ENCODE measurements at places on chromosomes 6 and 20.

DNA sequence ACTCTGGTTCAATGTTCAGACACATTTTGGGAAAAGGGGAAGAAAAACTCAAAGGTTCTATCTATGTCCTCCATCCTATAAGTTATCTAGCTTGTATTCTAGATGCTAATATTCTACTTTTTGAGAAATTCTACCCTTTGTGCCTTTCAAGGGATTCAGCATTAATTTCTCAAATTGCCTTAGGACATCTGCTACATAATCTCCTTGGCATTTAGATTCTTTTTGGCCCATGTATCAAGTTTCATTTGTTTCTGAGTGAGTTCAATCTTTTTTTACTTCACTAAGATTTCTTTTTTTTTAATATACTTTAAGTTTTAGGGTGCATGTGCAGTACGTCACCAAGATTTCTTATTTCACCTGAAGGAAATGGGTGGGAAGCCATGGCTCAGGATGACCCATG is 232.7 kb upstream of the TENT5A start:
- DNase-seq = no peak

DNA sequence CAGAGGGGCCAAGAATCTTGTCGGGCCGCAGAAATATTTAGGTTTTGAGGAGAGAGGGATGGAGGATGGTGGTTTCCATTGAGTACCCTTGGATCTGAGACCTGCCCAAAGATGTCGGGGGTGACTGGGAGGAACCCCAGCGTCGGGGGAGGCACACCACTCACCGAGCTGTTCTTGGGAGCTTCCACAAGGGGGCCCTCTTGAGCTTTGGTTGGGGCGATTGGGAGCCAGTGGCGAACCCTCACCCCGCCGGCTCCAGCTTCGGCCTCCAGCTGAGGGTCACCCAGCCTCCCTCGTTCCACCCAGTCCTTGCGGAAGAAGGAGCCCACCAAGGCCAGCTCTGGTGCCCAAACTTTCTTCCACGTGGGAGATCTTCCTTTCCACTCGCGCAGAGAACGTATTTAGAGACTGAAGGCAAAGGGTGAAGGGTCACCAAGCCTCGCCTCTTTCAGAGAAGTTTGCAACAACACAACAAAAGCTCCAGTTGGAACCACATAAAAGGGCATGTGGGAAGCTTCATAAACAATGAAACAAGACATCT is 33.6 kb downstream of the APCDD1L start:
- DNase-seq = peak; percentile 6

GRCh38 chr6:31285486-31285885 is 13.6 kb upstream of the HLA-C start:
- no peak for DNase-seq

GRCh38 chr20:47049771-47050170 is 155.1 kb downstream of the EYA2 start:
- no peak for DNase-seq

DNA sequence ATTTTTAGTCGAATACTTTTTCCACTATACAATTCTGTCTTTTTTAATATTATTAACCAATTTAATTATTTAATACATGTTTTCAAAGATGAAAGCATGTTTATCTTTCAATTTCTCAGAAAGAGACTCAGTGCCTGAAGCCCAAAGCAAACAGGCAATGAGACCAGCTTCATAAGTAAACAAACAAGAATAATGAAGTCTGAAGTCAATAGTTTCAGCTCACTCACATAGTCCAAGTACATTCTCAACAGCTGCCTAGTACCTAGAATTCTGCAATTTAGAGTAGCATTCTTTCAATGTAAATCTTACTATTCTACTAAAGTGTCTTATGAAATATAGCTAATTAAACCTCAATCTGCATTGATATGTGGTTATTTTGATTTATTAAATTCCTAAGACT is 626.5 kb upstream of the NRSN1 start:
- no peak for DNase-seq

DNA sequence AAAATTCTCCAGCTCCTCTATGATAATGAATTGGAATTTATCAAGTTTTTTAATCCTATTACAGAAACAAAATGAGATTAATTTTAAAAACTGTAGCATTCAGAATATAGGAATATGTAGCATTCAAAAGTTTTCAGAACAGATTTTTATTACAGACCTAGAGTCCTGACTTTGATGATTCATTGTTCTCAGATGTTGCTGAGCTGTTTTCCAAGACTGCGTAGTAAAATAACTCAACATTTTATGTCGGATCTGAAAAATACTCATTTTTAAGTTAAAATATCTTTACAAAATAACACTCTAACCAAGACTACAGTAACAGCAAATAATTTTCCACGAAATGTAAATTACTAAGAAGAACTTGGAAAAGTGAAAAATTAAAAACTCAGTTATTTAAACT is 67.1 kb downstream of the SYCP2 start:
- no peak for DNase-seq

GRCh38 chr6:27541212-27541932 is 68.5 kb upstream of the ZNF184 start:
- DNase-seq = peak; percentile 69

DNA sequence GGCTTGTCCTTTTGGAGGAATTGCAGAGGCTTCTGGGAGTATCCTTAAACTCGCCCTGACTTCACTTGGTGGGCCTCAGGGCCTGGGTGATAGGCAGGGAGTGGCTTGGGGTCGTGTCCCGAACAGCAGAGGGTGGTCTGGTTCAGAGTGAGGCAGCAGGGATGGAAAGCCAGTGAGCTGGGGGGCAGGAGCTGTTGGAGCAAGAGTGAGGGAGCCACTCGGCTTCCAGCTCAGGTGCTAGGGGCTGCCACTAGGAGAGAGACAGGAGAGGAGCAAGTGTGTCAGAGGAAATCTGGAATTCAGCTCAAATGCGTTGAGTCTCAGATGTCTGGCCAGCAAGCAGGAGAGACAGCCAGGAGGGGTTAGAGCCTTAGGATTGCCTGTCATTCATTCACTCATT is 85.8 kb downstream of the DLGAP4 start:
- no peak for DNase-seq

DNA sequence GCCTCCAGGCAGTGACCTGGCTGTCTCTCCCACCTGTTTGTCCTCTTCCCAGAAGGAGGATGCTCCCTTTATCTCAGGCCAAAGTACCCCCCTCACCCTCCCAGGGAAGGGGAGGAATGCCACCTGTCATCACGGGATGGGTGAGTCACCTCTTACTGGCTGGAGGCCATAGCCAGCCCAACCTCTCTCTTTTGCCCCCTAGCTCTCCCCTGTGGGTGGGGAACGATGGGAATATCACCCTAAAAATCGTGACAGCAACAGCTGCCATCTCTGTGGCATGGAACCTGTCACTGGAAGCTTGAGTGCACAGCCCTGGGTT is 137.5 kb upstream of the PTPN1 start:
- DNase-seq = no peak

- DNase-seq = no peak
These were observed 22.9 kb downstream of the TOX2 start for GRCh38 chr20:43937591-43937990.

GRCh38 chr6:24824142-24824938 is 25.6 kb upstream of the ARMH2 start:
- no peak for DNase-seq

DNA sequence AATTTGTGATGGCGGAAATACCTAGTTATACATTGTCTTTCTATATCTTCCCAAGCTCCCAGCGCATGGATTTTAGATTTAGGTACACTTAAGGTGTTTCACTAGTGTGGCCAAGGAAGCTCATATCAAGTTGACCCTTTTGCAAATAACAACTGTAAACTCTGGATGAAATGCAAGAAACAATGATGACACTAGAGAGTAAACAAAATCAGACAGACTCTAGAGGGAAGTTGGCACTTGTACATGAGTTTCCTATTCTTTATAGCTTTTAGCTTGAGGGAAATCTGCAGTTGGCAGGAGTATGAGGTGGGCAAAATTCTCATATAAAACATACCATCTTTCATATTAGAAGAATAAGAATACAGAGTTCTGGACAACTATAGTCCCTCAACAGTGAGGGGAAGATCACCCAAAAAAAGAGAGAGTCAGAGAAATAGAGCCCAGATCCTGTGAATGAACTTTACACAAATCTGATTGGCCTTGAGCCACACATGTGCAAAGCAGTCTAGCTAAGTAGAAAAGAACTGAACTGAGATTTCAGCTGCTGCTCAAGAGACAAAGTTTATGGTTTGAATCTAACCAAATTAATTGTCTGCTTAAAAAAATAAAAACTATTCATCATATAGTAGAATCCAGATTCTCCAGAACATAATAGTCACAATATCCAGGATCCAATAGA is 26.1 kb downstream of the TXLNB start:
- DNase-seq = no peak

- no peak for DNase-seq
These were observed 538.6 kb upstream of the JARID2 start for GRCh38 chr6:14707276-14707675.

GRCh38 chr6:3566812-3567211 is 110.0 kb upstream of the SLC22A23 start:
- DNase-seq = peak; percentile 80

GRCh38 chr6:63097222-63097621 is 114.0 kb upstream of the FKBP1C start:
- DNase-seq = no peak

GRCh38 chr6:11258260-11259237 is 26.1 kb upstream of the NEDD9 start:
- DNase-seq = no peak

GRCh38 chr6:5814116-5814515 is 192.6 kb downstream of the NRN1 start:
- no peak for DNase-seq

DNA sequence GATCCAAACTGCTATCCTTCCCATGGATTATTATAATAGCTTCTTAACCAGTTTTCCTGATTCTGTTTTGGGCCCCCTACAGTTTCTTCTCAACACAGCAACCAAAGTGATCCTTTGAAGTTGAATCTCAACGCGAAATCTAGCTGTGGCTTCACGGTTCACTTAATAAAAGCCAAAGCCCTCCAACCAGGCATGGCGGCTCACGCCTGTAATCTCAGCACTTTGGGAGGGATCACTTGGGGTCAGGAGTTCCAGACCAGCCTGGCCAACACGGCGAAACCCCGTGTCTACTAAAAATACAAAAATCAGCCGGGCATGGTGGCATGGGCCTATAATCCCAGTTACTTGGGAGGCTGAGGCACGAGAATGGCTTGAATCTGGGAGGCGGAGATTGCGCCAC is 3.3 kb downstream of the RMND1 start:
- DNase-seq = no peak

DNA sequence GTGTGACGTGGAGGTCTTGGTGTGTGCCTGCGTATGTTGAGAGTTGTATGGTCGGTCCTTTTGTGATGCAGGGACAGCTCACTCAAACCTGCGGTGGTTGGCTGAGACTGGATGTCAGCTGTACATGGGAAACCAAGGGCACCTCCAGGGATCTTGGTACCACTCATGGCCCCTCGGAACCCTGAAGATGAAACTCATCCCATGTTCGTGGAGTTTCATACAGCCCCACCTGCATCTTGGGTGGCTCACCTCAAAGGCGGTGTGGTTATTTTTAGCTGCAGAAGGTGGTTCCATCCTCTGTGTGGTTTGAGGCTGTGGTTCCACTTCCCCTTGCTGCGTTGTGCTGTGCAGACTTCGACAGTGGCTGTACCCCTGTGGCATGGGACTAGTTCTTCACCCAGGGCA is 52.6 kb upstream of the SLC22A1 start:
- no peak for DNase-seq

- DNase-seq = no peak
These were observed 5.3 kb downstream of the APMAP start for GRCh38 chr20:24987244-24987643.

- DNase-seq = no peak
These were observed 17.7 kb upstream of the THBS2 start for GRCh38 chr6:169271158-169271876.

DNA sequence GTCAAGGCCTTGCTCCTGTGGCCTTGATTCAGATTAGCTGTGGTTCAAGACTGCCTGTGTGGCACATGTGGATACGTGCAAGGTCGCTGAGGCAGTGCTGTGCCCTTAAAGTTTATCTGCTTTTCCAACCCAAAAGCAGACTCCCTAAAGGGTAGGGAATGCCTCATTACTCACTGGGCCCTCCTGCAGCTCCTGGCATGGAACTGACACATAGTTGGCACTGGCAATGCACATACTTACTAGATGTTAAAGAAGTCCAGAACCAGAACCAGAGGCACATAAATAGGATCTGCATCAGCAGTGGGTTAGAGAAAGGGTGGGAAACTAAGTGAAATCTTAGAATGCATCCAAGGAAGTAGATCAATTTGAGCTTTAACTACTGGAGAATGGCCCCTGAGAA is 90.6 kb upstream of the MLN start:
- no peak for DNase-seq

GRCh38 chr6:39312912-39313525 is 1.2 kb downstream of the KCNK17 start:
- DNase-seq = no peak

DNA sequence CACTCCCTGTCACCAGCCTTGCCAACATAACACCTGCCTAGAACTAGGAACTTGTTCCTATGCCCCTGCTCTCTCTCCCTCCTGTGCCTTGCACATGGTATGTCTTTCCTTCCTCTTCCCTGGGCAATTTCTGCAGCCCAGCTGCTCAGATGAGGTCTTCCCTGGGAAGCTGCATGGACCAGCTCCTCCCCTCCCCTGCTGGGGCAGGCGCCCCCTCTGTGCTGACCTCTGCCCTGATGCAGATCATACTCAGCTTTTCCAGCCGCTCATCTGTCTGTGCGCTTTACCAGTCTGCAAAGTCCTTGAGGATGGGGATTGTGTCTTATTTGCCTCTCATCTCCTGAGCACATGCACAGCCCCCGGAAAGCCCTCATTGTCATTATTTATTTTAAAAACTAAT is 161.8 kb downstream of the SCML4 start:
- no peak for DNase-seq

DNA sequence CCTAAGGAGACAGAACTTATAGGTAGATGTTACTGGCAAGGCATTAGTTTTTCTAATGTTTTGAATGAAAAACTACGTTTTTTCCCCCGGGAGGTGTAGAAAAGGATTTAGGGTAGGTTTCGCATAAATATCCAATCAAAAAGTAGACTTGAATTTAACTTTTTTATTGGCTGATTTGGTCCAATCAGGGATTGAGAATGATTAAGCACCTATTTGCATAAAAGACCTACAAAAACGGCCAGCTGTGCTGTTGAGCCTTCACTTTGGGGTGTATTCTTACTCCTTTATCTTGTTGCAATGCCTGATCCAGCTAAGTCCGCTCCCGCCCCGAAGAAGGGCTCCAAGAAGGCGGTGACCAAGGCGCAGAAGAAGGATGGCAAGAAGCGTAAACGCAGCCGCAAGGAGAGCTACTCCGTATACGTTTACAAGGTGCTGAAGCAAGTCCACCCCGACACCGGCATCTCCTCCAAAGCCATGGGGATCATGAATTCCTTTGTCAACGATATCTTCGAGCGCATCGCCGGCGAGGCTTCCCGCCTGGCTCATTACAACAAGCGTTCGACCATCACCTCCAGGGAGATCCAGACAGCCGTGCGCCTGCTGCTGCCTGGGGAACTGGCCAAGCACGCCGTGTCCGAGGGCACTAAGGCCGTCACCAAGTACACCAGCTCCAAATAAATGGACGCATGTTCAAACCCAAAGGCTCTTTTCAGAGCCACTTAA is 113.5 kb upstream of the BTN3A2 start:
- DNase-seq = peak; percentile 84

GRCh38 chr20:56428881-56429280 is 16.8 kb downstream of the CASS4 start:
- DNase-seq = no peak

GRCh38 chr6:135675026-135675425 is 176.5 kb upstream of the PDE7B start:
- no peak for DNase-seq
